ENCODE measurements at places on chromosomes 3 and 15.
A peak's percentile ranks its signal among the peaks of the same experiment; 100 is the strongest.

- DNase-seq: no peak
Measured at GRCh38 chr3:193686665-193687483, 93.9 kb downstream of the OPA1 start.

- peak; percentile 99 for DNase-seq
Measured at GRCh38 chr15:78437762-78438618, at the start of gene IREB2. TSS of gene IREB2 (plus strand) at chr15:78438216. CDS start at chr15:78438338, 122 bp downstream.

DNA sequence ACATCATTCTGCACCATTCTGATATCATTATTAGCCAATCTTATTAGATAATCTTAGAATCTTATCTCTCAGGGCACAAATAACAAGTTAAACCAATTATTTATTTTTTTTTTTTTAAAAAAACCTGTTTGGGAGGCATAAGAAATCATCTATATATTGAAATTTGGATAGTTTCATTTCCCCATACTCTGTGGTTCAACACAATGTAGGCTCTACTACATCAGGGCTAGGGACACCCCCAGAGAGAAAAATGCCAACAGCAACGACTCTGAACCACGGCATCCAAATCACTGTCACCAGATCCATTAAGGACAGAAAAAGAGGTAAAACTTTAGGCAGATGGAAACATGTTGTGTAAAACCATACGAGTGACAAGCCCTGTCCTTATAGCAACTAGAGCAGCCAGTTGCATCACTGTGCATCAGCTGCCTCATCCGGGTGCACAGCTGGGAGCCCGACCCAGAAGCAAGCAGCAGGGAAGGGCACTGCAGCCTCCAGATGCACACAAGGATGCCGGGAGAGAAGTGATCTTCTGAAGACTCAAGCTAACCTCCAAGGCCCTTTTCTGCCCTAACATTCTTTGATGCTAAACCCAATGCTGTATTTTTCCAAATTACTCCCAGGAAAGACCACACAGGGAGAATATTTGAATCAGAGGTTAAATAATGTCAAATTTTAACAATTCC, 381.1 kb downstream of the CTNNB1 start:
- DNase-seq: peak; percentile 86

GRCh38 chr3:103644450-103644849, 1209.6 kb downstream of the ZPLD1 start:
- no peak for DNase-seq

DNA sequence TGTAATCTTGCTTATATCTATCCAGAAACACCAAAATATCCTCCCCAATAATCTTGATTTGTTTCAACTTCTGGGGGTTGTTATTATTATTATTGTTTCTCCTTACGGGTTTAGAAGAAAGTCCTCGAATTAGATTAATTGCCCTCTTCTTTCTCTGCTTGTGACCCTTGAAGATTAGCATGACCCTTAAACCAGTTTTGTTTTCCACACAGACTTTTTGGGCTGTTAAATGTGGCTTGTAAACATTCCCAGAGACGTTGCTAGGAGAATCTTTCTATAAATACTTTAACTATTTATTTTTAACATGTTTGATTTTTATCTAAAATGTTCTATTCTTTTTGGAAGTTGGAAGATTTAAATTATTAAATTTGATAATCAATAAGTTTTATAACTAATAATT, 4.3 kb upstream of the SUCNR1 start:
- no peak for DNase-seq

GRCh38 chr3:188950832-188951489, 220.8 kb upstream of the TPRG1 start:
- DNase-seq: peak; percentile 99

- peak; percentile 56 for DNase-seq
Measured at GRCh38 chr3:53252096-53252946, 3.5 kb downstream of the TKT start.

GRCh38 chr3:62824965-62825592, 50.1 kb downstream of the CADPS start:
- DNase-seq: no peak

DNA sequence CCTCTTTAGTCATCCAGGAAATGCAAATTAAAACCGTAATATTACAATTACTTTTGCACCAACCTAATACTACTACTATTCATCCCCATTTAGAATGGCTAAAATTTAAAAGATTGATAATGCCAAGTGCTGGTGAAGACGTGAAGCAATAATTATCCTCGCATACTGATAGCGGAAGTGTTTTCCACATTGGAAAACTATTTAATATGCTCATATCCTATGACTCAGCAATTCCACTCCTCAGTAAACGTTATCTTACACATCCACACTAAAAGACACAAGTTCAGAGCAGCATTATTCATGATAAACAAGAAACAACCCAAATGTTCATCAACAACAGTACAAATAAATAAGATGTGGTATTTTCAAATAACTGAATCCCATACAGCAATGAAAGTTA, 70.6 kb downstream of the VPS13C start:
- peak; percentile 19 for DNase-seq

DNA sequence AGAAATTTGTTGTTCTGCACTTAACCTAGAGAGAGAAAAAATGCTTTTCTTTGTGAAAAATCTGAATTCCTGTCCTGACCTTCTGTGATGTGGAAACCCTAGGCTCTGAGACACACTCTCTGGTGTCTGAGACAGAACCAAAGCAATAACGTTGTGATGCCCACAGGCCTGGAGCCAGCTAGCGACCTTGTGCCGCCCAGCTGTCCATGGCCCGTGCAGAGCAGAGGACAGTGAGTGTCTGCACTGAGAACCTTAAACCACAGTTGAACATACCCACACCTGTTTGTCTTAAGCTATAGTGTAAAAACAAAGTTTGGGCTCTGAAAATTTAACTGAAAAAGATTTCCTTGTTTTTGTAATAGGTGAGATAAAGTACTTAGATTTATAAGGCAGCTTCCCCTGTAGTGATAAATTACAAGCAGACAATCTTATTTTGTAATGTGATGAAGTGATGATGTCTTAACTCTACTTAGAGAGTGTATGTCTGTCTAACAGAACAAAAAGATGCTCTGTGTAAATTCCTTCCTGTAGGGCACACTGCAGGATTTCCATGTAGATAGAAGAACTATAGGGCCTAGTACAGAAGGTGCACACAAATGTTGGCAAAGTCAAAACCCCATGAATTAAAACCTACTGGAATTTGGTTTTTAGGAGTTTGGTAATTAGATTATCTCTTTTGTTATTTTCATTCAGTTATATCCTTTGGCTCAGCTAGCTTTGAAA, 62.7 kb downstream of the SNRK start:
- DNase-seq: no peak

DNA sequence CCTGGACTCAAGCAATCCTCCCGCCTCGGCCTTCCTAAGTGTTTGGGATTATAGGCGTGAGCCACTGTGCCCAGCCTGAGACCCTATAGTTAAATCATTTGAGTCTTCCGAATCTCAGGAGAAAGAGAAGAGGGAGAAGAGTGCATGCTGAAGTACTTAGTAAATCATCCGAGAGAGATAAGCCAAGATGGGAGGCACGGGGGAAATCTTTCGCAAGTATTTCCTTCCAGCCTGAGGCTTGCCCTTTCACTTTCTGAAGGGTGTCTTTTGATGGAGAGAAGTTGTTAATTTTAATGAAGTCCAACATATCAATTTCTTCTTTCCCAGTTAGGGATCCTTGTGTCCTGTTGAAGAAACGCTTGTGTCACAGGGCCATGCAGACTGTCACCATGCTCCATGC, 97.1 kb upstream of the SLC6A6 start:
- peak; percentile 31 for DNase-seq

- DNase-seq: no peak
Measured at GRCh38 chr3:171103185-171103584, 76.7 kb upstream of the SLC2A2 start.

DNA sequence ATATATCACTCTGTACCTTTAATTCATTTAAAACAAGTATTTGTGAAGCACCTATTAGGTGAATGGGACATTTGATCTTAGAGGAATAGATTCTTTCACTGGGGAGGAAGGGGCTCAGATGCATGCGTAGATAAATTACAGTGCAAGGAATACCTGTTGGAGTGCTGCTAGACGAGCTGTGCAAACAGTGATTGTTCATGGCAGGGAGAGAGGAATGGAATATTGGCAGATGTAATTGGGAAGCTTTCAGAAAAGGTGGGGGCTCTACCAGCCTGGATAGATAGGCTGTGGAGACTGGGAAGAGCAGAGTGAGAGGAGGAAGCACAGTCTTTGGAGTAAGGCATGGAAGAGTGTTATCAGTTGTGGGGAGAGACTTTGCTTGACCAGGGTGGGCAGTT, 116.8 kb downstream of the AKAP13 start:
- DNase-seq: no peak

DNA sequence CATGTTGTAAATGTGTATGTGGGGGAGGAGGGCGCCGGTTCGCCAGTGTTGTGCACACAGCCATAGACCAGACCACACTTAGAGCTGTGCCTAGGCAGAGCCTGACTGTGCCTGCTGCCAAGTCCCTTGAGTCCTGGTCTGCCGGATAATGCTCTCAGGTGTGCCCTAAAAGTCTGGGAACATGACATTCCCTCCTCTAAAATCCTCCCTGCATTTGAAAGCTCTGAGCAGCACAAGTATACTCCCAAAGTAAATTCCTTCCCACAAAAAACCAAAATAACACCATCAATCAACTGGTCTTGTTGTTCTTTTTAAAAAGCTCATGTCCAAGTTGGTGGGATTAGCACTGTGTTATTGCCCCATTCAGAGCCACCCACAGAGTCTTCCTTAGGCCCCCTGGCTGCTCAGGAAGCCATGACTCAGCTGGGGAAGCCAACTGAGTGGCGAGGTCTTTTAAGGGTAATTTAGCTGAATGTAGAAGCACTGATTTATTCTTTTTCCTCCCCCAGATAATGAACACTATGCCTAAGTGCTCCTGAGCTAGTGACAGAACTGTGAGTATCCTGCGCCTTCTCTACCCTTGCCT, 147.8 kb upstream of the MCTP2 start:
- peak; percentile 60 for DNase-seq

DNA sequence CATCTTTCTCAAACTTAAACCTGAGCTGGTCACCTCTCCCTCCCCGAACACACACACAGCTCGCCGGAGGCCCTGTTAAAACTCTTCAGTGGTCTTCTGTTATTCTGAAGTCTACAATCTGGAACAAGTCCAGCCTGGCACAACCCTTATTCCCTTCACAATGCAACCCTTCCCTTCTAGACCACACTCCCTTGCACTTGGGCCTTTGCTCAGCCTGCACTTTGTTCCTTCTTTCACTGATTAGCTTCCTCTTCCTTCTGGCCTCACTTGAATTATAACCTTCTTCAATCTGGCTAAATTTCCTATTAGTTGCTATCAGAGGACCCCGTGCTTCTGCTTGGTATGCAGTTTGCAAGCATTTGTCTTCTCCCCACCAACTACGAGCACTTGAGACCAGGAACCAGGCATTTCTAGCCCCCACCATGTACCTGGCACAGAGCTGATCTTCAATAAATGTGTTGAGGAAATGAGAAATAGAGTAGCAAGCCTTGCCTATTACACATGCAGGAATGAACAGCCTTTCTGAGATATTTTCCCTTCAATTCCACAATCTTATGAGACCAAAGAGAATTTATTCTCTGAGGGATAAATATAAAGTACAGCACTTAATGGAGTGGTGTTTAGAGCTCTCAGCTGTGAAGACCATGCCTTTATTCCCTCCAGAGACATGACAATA, 663.1 kb upstream of the ADAMTS9 start:
- DNase-seq: no peak

Data from choroid plexus epithelial cell (primary cell).